ENCODE measurements at places on chromosomes 6 and 20. TPM values are rescaled to one million over a fixed set of nuclear protein-coding genes. Genes with fewer than 3 reads are reported as not detected.

TGM2 gene
- 1.5 TPM for total RNA-seq

GINS1 gene
- total RNA-seq, result 5.2 TPM

ARG1 gene
- total RNA-seq, result not detected

DNA sequence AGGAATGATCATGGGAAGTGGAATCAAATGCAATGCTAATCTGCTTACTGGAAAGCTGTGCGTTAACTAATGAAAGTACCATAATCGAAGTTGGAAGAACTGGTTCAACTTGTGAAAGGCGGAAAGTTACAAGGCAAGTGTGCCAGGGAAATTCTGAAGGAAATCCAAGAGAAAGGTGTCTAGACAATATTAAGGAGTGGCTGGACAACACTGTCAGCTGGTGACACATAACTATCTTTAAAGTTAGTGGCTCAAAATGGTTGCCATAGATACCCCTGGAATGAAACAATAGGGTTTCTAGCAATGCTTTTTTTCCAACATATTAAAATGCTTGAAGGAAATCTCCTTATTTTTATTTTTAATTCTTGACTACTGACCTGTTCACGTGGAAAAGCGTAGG, 90.4 kb downstream of the BMP2 start:
- H3K27me3 ChIP-seq, result no peaks in the 10 kb centered on the region
- no peak overlapping the region for H3K27ac ChIP-seq
- H3K4me3 ChIP-seq, result no peak overlapping the region
- DNase-seq, result no peak
- no peaks in the 10 kb centered on the region for H3K4me1 ChIP-seq
- no peaks in the 10 kb centered on the region for H3K36me3 ChIP-seq

- H3K36me3 ChIP-seq, result peaks cover 14% of the 10 kb centered on the region
- no peak overlapping the region for H3K27ac ChIP-seq
- H3K4me3 ChIP-seq, result no peak overlapping the region
Observed at GRCh38 chr20:31517373-31517772, 3.1 kb downstream of the HM13 start.

DNA sequence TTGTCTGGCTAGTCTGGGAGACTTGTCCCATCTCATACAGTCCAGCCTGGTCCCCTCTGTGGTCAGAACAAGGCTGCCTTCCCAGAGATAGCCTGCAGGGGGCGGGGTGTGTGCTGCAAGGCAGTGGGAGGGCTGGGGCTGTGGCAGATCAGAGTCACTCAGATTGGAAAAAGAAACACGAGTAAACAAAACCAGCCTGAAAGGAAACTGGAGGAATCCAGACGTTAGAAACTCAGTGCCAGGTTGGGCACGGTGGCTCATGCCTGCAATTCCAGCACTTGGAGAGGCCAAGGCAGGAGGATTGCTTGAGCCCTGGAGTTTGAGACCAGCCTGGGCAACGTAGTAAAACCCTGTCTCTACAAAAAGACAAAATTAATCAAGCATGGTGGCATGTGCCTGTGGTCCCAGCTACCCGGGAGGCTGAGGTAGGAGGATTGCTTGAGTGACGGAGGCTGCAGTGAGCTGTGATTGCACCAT, 20.2 kb downstream of the LEMD2 start:
- H3K27ac ChIP-seq, result no peak overlapping the region
- no peaks in the 10 kb centered on the region for H3K27me3 ChIP-seq
- H3K4me1 ChIP-seq, result no peaks in the 10 kb centered on the region
- H3K36me3 ChIP-seq, result no peaks in the 10 kb centered on the region

DNA sequence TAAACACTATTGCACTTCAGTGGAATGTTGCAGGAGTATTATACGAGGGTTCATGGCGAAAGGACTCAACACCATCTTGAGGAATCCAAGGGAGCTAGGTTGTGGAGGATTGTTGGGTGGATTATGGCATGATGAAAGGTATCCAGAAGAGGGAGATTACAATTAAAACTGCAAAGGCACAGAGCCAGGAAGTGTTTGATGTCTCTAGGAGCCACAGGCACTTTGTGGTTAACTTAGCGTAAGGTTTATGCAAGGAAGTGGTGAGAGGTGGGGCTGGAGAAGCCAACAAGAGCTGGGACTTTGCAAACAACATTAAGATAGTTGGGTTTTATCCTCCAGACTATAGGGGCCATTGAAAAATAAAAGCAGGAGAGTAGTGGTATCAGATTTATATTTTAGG, 86.6 kb upstream of the TPD52L1 start:
- H3K36me3 ChIP-seq, result peaks cover 6% of the 10 kb centered on the region
- H3K27ac ChIP-seq, result no peak overlapping the region
- H3K4me3 ChIP-seq, result no peak overlapping the region
- peak; percentile 75 for DNase-seq
- H3K27me3 ChIP-seq, result no peaks in the 10 kb centered on the region
- no peaks in the 10 kb centered on the region for H3K4me1 ChIP-seq

DNA sequence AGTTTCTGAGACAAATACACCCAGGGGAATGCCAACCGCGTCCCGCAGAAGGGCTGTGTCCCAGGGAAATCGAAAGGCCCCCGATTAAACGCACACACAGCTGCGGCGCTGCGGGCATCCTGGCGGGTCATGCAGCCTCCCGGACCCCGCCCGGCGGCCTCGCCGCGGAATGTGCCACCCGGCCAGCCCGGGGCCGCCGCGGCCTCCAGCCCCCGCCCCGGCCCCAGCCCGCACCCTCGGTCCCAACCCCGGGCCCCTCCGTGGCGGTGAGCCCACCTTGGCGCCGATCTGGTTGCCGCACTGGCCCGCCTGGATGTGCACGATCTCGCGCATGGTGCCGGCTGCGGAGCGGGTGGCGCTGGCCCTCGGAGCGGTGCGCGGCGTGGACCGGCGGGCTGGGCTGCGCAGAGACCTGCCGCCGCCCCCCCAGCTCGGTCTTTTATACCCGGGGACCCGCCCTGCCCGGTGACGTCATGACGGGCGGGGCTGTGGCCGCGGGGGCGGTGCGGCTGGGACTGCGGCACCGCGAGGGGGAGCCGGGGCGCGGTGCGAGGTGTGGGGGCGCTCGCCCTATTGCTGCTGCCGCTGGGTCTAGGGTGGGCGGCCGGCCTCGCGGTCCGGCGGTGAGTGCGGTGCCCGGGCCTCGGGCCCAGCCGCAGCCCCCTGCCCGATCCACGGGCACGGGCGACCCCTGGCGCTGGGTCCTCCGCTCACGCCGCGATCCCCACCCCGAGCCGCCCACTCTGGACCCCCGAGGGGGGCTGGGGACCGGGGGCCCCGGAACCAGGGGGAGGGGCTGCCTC, at the start of gene TUBB2A:
Gene TUBB2A (minus strand): TSS at position 414 of the 803 bp plus-strand sequence. CDS start 81 bp downstream, at position 333.
- H3K27me3 ChIP-seq, result no peaks in the 10 kb centered on the region
- peaks cover 6% of the 10 kb centered on the region for H3K36me3 ChIP-seq
- H3K4me3 ChIP-seq, result peak within 1 kb of the TSS; percentile 72
- H3K27ac ChIP-seq, result peak within 1 kb of the TSS; percentile 69
- H3K4me1 ChIP-seq, result no peaks in the 10 kb centered on the region
- DNase-seq, result peak; percentile 71

DNA sequence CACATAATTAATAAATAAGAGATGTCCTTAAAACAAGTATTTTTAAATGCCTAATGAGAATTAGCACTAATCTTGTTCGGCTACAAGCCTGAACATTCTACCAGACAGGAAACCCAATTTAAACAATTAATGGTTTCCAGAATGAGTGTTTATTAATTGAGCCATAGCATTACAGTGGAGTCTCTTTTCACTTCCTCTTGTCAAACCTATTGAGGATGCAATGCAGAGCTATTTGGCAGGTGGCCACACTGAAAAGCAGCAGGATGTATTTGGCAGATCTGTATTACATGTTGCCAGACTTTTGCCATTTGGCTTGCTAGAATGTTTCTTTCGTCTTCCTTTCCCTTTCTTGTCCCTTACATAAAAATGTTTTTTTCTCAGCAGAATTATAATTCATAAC, 475.2 kb upstream of the MARCKS start:
- H3K36me3 ChIP-seq, result no peaks in the 10 kb centered on the region
- no peak overlapping the region for H3K27ac ChIP-seq
- no peak overlapping the region for H3K4me3 ChIP-seq
- peaks cover 13% of the 10 kb centered on the region for H3K4me1 ChIP-seq

- no peak overlapping the region for H3K27ac ChIP-seq
- H3K4me3 ChIP-seq, result no peak overlapping the region
- peak; percentile 25 for DNase-seq
- peaks cover 6% of the 10 kb centered on the region for H3K4me1 ChIP-seq
- H3K36me3 ChIP-seq, result no peaks in the 10 kb centered on the region
- H3K27me3 ChIP-seq, result no peaks in the 10 kb centered on the region
Observed at GRCh38 chr20:10385850-10386544, 48.0 kb downstream of the MKKS start.

DNA sequence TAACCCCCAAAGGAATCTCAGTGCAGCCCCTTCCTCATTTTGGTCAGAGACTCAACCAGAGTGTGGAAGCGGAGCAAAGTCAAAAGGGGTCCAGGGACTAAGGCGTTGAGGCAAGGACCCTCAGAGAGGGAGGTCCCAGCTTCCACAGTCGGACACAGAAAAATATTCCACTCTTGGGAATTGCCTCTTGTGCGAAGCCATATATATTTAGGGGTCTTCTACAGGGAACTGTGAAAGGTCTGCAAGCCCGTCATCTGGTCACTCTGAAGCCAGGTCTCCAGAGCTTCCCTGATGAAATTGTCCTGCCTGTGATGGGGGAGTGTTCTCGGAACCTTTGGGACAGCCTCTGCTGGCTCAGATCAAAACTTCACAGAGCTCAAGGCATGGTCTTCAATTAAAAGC, 160.8 kb downstream of the TBXT start:
- H3K4me3 ChIP-seq, result no peak overlapping the region
- no peaks in the 10 kb centered on the region for H3K27me3 ChIP-seq
- peaks cover 5% of the 10 kb centered on the region for H3K4me1 ChIP-seq
- DNase-seq, result no peak

DNA sequence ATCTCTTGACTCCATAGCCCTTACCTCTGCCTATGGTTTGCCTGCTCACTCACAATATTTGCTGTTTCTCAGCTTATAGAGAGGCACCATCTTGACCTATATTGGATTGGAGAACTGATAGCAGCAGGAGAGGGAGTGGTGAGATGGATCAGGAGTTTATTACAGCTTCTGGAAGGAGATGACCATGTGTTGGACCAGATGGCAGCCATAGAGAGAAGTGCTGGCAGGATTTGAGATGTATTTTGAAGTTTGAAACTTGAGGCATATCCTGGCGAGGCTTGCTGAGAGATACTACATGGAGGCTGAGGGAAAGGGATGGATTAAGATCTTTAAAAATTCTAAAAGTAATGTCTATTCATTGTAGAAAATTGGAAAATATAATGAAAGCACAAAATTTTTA, 198.0 kb upstream of the ZFP64 start:
- no peaks in the 10 kb centered on the region for H3K36me3 ChIP-seq
- peaks cover 27% of the 10 kb centered on the region for H3K27me3 ChIP-seq
- DNase-seq, result no peak
- H3K4me1 ChIP-seq, result no peaks in the 10 kb centered on the region
- H3K27ac ChIP-seq, result no peak overlapping the region

DNA sequence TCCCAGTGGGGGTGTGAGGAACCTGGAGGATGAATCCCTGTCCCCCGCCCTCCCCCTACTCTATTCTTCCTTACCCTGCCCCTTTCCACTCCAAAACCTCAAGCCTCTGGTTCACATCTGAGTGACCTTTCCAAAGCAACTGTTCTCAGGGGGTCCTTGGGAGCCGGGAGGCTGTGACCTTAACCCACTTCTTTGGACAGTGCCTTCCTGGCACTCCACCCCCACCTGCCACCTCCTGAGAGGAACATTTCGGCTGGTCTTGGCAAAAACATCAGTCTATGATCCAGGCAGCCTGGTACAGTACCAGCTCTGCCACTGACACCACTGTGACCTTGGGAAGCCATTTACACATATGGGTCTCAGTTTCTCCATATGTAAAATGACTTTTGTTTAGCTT, 121.7 kb downstream of the MRPL14 start:
- H3K4me3 ChIP-seq, result no peak overlapping the region
- no peaks in the 10 kb centered on the region for H3K36me3 ChIP-seq
- H3K27ac ChIP-seq, result no peak overlapping the region

GRCh38 chr6:76072562-76072961, at the start of gene IMPG1:
Gene IMPG1, minus strand, starts transcription at chr6:76072662. Its CDS starts 174 bp downstream, at chr6:76072488.
- DNase-seq, result no peak
- no peaks in the 10 kb centered on the region for H3K4me1 ChIP-seq
- no peak within 1 kb of the TSS for H3K4me3 ChIP-seq
- H3K36me3 ChIP-seq, result no peaks in the 10 kb centered on the region

- H3K4me3 ChIP-seq, result no peak overlapping the region
- H3K4me1 ChIP-seq, result no peaks in the 10 kb centered on the region
- no peak overlapping the region for H3K27ac ChIP-seq
- H3K27me3 ChIP-seq, result no peaks in the 10 kb centered on the region
Observed at GRCh38 chr6:149300563-149300962, 16.9 kb upstream of the TAB2 start.

DNA sequence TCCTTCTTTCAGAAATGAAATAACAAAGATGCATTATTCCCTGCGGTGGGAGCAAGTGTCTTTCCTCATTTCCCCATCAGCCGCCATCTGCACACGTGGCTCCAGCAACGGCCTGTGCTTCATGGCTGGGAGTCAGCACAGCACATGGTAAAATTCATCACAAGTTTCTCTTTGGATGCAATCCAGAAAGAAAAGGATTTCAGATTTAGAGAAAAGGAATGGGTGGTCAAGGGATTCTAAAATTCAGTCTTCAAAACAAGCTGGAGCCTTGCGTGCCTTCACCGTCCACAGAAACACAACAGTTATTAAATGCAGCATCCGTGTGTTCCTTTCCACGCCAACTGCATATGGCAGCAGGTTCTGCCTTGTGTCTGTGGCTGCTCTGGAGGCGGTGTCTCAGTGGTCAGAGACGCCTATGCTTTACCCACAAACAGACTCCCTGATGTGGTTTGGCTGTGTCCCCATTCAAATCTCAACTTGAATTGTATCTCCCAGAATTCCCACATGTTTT, 107.6 kb downstream of the THBS2 start:
- H3K4me1 ChIP-seq, result peaks cover 7% of the 10 kb centered on the region
- no peaks in the 10 kb centered on the region for H3K36me3 ChIP-seq
- H3K27me3 ChIP-seq, result no peaks in the 10 kb centered on the region
- no peak overlapping the region for H3K4me3 ChIP-seq
- H3K27ac ChIP-seq, result peak overlapping the region; percentile 69

DNA sequence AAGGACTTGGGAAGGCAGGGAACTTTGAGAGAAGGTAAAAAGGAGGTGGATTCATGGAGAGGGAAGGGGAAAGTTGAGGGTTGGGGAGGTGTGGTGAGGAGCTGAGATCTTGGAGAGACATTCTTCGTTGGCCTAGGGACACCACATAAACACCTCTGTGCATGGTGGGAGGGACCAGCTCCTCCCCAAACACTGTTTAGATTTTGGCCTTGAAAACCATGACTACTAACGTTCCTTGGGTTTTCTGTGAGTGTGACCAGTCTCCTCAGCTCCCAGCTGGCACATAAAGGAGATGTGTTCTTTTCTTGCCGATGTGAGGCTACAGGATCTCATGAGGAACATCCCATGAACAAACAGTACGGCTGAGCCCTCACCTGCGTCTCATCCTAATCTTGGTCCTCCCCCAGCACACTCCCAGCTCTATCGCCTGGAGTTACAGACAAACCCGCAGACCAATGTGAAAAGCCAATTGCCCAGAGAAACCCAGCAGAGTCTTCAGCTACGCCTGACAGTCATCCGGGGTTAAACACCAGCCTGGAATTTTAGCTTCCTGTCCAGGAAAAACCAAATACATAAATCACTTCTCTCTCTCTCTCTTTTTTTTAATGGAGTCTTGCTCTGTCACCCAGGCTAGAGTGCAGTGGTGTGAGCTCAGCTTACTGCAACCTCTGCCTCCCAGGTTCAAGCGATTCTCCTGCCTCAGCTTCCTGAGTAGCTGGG, 22.0 kb upstream of the DDR1 start:
- H3K27me3 ChIP-seq, result no peaks in the 10 kb centered on the region
- H3K36me3 ChIP-seq, result no peaks in the 10 kb centered on the region
- DNase-seq, result no peak
- H3K27ac ChIP-seq, result no peak overlapping the region

Data from MCF 10A (cell line).